ENCODE measurements at places on chromosomes 6 and 20.

DNA sequence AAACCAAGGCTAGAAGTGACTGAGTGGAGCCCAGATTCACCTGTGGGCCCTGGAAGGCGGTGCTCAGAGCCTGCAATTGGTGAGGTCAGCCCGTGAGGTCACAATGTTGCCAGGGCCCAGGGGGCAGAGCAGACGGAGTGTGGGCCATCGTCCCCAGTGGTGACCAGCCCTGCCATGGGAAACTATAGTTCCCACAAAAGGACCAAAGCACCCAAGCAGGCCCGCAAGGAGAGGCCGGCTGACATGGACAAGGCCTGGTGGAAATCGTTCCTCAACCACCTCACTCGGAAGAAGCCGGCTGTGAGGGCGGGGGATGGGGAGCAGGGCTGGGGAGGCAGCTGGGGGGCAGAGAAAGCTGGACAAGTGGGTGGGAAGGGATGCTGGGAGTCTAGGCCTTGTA, at the start of gene C20orf144:
Gene C20orf144, plus strand, starts transcription at position 156 of the 400 bp plus-strand sequence. Its CDS starts 19 bp downstream, at position 175.
- DNase-seq = no peak

DNA sequence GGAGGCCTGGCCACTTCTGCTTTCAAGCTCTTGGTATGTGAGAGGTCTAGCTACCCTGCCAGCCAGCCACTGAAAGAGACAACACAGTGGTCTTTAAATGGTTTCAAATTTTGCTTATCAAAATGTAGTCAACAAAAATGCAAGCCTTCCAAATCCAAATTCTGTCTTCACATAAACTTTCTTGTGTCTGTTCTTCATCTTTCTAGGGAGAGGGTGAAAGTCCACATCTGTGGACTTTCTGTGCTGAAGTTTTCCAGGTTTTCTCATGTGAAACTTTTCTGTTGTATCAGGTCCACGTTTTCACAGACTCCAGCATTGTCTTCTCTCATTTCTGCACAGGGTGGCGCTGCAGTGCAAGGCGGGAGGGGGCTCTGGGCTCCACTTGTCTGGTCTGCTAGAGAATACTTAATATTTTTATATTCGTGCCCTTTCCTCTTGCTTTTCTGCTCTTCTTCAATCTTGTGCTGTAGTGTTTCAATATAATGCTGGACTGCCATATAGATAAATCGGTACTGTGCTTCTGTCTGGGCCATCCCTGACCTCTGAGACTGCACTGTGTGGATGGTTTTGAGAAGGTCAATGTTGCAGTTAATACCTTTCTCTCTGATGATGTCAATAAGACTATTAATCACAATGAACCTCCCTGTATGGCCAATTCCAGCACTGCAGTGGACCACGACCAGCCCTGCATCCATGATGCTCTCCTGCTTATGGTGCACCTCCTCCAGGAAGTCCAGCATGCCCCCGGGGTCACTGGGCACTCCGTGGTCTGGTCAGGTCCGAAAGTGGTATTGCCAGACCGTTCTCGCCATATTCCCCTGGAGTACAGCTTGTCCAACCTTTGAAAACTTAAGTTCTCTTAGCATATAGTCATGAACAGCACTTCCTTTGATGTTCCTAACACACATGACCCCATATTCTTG, 161.6 kb upstream of the TNFAIP3 start:
- peak; percentile 45 for DNase-seq

DNA sequence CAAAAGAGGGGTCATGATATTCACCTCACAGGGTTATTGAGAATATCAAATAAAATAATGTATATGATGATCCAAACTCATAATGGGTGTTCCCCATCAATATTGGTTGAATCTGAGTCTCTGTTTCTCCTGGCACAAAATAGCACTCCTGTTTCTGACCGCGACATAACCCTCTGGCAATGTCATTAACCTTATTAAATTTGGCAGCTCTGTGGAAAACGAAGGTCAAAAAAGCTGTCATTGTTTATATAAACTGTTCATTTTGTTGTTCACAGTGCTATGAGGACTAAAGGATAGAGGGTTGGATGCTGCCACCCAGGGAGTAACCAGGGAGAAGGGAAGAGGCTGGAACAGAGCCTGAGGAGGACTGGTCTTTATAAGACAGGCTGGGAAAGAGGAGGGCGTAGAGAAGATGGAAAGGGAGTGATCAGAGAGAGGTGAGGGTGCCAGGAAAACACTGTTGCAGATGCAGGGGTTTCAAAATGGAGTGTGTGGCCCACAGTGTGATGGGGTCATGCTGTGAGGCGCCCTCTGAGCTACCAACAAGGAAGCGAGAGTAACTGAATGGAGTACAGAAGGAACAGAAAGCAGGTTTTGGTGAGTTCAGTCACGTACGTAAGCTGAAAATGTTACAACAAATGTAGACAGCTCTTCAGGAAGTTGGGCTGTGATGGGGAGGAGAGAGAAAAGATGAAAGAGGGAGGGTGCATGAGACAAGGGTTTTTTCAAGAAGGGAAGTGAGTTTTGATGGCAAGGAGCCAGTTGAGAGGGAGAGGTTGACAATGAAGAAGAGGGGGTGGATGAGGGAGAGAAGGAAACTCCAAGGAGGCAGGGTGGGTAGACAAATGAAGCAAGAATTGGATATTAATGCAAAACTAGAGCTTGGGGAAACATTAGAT, 251.6 kb upstream of the TAB2 start:
- no peak for DNase-seq

DNA sequence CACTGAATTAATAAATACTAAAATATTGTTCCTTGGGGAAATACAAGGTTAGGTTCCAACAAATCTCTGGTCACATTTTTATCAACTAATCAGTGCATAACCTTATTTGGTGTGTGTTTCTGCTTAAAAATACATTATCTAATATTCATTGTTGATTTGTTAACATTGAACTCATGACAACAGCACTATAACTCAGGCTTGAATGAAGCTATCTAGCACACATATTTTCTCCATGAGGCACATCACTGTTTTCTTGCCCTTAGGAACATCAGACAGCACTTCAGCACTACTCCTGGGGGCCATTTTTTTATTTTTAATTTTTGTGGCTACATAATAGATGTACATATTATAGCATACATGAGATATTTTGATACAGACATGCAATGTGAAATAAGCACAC, 277.2 kb upstream of the NT5E start:
- DNase-seq = no peak

DNA sequence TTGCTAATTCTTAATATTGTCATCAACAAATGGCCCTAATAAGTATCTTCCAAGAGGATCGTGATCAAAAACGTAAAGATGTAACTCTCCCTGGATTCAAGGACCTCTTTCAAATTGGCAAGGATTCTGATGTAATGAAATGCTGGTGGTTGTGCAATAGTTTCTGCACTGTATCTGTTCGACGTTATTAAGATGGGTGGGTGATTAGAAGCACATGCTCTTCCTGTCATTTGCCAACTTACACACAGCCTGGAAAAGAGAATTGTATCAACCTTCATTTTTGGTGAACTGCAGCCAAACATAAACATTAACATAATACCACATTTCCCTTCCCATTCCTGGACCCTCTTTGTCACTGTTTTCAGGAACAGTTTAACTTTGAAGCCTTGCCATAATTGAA, 9.8 kb downstream of the FOXQ1 start:
- no peak for DNase-seq

GRCh38 chr6:21134356-21134755, 459.2 kb upstream of the SOX4 start:
- no peak for DNase-seq

DNA sequence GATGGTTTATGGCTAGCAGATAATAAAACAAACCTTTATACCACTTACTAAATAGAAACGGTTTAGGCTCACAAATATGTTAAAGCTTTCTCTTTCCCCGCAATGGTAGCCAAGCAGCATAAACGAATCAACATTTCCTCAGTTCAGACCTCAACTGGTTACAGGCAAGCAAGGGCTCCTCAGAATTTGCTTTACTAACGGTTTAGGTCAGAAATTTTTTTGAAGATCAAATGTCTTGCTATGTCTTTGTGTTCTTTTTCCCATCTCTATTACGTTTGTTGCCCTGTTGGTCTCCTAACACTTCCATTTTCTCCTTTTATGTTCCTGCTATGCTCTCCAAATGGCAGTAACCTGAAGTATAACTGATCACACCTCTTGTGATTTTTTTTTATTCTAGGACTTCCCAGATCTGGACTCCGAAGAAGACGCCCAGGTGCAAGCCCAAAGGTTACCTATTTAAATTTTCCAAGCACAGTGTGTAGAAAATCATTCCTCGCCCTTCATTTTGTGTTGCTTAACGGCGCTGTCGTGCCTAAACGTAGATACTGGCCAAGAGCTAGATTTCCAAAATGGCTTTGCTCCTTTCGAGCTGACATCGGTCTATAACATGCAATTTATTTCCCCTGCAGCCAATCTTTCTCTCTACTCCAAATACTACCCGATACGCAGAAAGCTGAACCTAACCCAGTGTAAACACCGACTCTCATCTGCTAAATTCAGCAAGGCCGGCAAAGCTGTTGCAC, 717 bp upstream of the ASF1A start:
- DNase-seq = no peak

GRCh38 chr6:14092838-14093789, 24.5 kb upstream of the CD83 start:
- no peak for DNase-seq

Data from BE2C (cell line).